Fibroblast of skin of right quadriceps (primary cell): ENCODE measurements at places on chromosomes 7 and 10.
A peak's percentile ranks its signal among the peaks of the same experiment; 100 is the strongest.

DNA sequence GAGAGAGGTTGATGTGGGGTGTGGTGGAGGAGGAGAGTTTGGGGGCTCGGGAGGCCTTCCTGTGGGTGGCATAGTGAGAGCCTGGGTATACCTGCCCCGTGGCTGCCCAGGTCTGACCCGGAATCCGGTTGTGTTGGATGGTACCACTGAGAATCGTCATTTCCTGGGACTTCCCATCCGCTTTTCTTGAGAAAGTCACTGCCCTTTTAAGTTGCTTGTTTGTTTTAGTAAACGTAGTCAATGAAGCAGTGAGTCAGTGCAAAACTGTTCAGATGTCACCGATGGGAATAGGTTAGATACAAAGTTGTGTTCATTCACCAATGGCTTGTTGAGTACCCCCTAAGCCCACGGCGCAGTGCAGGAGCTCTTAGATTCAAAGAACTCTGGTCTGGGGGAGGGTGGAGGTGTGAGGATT, 285.8 kb downstream of the CAMK1D start:
- DNase-seq, result no peak

- DNase-seq, result no peak
These were observed 24.5 kb downstream of the FRMD4A start for GRCh38 chr10:14306190-14306589.

- no peak for DNase-seq
These were observed 19.2 kb upstream of the PDLIM1 start for GRCh38 chr10:95309958-95310357.

- no peak for DNase-seq
These were observed 145.7 kb downstream of the PAXIP1 start for GRCh38 chr7:154857240-154857639.

- peak; percentile 63 for DNase-seq
These were observed 52.3 kb upstream of the KIAA1217 start for GRCh38 chr10:24156686-24157085.

GRCh38 chr7:148782757-148783456, 84.2 kb downstream of the CUL1 start:
- DNase-seq, result no peak

- no peak for DNase-seq
These were observed 137.3 kb downstream of the TCERG1L start for GRCh38 chr10:131174211-131174565.

GRCh38 chr7:133061792-133062191, 20.1 kb downstream of the CHCHD3 start:
- DNase-seq, result no peak
